ENCODE measurements at places on chromosomes 5 and 9. TPM values are rescaled to one million over a fixed set of nuclear protein-coding genes. Genes with fewer than 3 reads are reported as not detected.

- no peaks in the 10 kb centered on the region for H3K36me3 ChIP-seq
- no peak for DNase-seq
- H3K27me3 ChIP-seq = no peaks in the 10 kb centered on the region
- no peaks in the 10 kb centered on the region for H3K4me1 ChIP-seq
- no peak overlapping the region for H3K4me3 ChIP-seq
- H3K27ac ChIP-seq = no peak overlapping the region
Measured at GRCh38 chr9:74173284-74173683, 323.9 kb upstream of the RORB start.

- no peak for DNase-seq
- H3K27me3 ChIP-seq = no peaks in the 10 kb centered on the region
- H3K4me3 ChIP-seq = no peak overlapping the region
Measured at GRCh38 chr5:93890657-93891056, 149.3 kb upstream of the POU5F2 start.

- no peaks in the 10 kb centered on the region for H3K36me3 ChIP-seq
- H3K4me1 ChIP-seq = no peaks in the 10 kb centered on the region
- no peak for DNase-seq
- H3K27me3 ChIP-seq = no peaks in the 10 kb centered on the region
- no peak within 1 kb of the TSS for H3K4me3 ChIP-seq
Measured at GRCh38 chr5:132543472-132544201, at the start of gene IL5. Gene IL5, minus strand, starts transcription at chr5:132543522. Its CDS starts 44 bp downstream, at chr5:132543478.

- no peak overlapping the region for H3K27ac ChIP-seq
- no peak overlapping the region for H3K4me3 ChIP-seq
- no peaks in the 10 kb centered on the region for H3K27me3 ChIP-seq
- H3K36me3 ChIP-seq = no peaks in the 10 kb centered on the region
- no peaks in the 10 kb centered on the region for H3K4me1 ChIP-seq
- no peak for DNase-seq
Measured at GRCh38 chr9:105880517-105880916, 186.2 kb downstream of the TMEM38B start.

DNA sequence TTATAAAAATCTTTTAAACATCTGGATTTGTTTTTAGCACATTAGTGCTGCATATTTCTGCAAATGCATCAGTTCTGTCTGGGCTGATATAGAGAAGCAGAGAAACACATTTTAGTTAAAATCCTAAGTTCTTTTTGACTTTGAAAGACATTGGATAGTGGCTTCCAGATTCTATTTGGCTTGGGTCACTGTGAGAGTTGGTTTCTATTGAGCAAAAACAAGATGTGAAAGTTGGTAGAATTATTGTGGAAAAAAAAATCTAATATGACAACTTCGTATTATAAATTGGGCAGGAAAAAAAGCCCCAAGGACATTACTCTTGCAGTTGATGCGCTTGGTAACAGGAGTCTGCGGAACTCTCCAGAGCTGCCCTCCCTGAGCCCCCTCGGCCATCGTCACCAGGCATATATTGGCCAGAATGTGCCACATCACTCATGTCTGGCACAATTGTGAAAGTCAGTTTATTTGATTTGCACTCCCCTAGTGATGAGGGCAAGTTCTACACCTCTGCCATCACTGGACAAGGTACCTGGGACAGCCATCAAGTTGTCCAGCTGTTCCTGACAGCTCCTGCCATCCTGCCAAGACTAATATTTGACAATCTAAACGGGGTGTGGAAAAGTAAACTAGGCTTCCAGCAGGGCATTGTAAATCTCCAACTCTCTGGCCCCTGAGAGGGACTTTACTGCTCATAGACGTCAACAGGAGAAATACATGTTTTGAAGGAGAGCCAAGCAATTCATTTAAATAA, 334.5 kb downstream of the TENT4A start:
- no peaks in the 10 kb centered on the region for H3K36me3 ChIP-seq
- no peaks in the 10 kb centered on the region for H3K4me1 ChIP-seq
- H3K27ac ChIP-seq = no peak overlapping the region

The LMX1B gene
- total RNA-seq = 7.6 TPM

DNA sequence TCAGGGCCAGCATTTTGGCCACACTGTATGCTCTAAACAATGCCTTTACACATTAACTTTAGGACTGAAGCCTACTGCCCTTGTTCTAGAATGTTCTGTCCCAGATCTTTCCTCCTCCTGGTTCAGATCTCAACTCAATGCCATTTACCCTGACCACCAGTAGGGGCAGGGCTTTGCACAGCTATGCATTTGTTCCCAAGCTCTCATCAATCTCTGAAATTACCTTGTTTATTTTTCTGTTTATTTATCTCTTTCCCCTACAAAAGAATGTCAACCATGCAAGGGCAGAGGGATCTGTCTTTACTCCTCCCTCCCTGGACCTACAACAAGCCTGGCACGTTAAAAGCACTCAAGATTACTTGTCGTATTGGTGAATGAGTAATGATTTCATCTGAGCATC, 612.9 kb downstream of the BNC2 start:
- H3K36me3 ChIP-seq = no peaks in the 10 kb centered on the region
- H3K4me1 ChIP-seq = peaks cover 7% of the 10 kb centered on the region
- no peak overlapping the region for H3K27ac ChIP-seq
- H3K27me3 ChIP-seq = no peaks in the 10 kb centered on the region

The SCAMP1 gene
- 28.3 TPM for total RNA-seq

The PRSS3 gene
- 0.68 TPM for total RNA-seq

The MAMDC2 gene
- 13.7 TPM for total RNA-seq

DNA sequence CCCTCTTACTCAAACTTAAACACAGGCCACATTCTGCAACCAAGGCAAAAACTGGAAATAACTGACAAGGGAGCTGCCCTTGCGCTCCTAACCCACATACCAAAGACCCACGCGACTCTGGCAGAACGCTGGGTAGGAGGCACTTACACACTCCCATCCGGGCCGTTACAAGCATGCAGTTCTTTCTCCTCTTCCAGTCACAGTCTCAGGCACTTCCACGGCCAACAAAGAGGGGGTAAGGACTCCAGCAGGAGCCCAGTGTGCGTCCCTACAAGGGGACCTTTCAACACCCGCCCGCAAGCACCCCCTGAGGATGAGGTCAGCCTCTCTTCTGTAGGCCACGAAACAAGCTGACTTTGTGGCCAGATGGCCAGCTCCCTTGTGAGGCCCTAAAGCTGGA, 57.4 kb downstream of the SERINC5 start:
- peak; percentile 41 for DNase-seq
- H3K27me3 ChIP-seq = no peaks in the 10 kb centered on the region

The TRIM14 gene
- total RNA-seq = 21.3 TPM

DNA sequence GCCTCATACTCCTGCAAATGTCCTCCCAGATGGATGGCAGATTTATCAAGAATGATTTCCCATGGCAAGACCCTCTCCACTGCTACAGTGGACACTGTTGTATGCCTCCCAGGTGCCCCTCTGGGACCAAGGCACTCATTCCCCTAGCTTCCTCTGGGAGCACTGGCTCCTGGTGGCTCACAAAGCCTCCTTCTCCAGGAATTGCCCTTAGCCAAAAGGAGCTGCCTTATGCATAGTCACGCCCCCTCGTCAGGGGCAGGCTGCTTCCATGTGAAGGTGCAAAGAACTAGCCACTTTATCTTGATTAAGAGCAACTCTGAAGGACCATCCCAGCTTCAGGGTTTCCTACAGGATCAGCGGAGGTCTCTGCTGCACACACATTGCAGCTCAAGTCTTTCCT, 358.1 kb downstream of the CDK5RAP2 start:
- no peak overlapping the region for H3K27ac ChIP-seq
- no peaks in the 10 kb centered on the region for H3K36me3 ChIP-seq
- no peaks in the 10 kb centered on the region for H3K4me1 ChIP-seq
- H3K4me3 ChIP-seq = no peak overlapping the region
- DNase-seq = no peak
- no peaks in the 10 kb centered on the region for H3K27me3 ChIP-seq

DNA sequence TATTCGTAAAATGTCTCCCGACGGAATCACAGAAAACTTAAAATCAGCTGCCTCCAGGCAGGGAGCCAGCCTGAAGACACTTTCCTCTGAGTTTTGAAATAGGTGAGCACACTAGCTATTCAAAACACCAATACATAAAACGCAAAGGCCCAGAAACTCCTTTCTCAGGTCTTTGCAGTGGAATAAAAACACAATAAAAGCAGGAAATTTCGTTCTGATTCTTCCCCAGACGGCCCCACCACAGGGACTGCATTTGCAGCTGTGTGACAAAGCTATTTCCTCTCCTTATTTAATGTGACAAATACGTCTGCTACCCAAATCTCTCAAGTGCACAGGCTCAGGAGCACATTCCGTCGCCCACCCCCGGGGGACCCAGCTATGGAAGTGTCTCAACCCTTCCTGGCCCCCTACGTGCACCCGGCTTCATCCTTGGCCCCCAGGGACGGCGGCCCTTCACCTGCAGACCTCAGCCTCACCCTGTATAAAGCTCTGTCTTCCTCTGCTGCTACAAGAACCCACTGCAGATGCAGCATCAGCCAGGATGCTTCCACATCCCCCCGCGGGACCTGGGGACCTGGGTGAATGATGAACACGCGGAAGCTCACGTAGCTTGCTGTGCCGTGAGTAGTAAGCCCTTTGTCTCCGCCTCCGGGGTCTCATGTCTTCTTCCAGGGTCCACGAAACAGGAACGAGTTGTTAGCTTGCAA, 24.9 kb downstream of the AHRR start:
- no peaks in the 10 kb centered on the region for H3K27me3 ChIP-seq
- H3K4me1 ChIP-seq = no peaks in the 10 kb centered on the region
- H3K36me3 ChIP-seq = no peaks in the 10 kb centered on the region
- DNase-seq = peak; percentile 12
- no peak overlapping the region for H3K27ac ChIP-seq
